ENCODE measurements at places on chromosomes 5 and 9. TPM values are rescaled to one million over a fixed set of nuclear protein-coding genes. Genes with fewer than 3 reads are reported as not detected.
A peak's percentile ranks its signal among the peaks of the same experiment; 100 is the strongest.

KIF4B gene
- under 0.01 TPM for total RNA-seq

DNA sequence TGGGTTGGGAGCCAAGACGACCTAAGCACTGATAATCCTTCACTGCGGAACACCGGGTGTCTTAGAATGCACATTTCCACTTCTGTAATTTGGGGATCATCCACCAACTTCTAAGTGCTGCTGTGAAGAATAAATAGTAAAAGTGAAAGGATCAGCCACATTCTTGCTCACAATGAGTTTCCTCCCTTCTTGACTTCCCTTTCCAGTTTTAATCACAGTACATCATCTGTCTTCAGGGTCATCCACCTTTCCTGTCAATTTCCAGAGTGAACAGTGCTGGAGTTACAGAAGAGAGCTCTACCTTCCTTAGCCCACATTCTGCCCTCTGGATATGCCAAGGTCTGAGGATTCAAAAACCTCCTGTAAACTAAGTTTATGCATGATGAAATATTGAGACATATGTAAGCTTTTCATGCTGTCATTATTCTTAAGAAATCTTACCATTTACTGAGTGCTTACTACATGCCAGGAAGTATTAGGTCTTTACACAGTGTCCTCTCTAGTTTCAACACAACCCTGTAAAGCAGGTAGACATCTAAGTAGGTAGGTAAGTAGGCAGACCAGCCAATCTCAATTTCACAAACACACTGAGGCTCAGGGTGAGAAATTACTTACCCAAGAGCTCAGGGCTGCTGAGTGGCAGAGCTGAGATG is 105.2 kb downstream of the CDK5RAP2 start:
- peaks cover 5% of the 10 kb centered on the region for H3K36me3 ChIP-seq
- H3K27me3 ChIP-seq = no peaks in the 10 kb centered on the region
- no peak overlapping the region for H3K4me3 ChIP-seq
- DNase-seq = peak; percentile 22

- H3K4me1 ChIP-seq = peaks cover 50% of the 10 kb centered on the region
- H3K4me3 ChIP-seq = no peak overlapping the region
- H3K27me3 ChIP-seq = no peaks in the 10 kb centered on the region
- peaks cover 3% of the 10 kb centered on the region for H3K36me3 ChIP-seq
These were observed 118.9 kb downstream of the TRIO start for GRCh38 chr5:14261856-14262611.

DBH gene
- total RNA-seq = not detected

- H3K27me3 ChIP-seq = no peaks in the 10 kb centered on the region
- peaks cover 6% of the 10 kb centered on the region for H3K4me1 ChIP-seq
- no peak overlapping the region for H3K27ac ChIP-seq
- H3K36me3 ChIP-seq = no peaks in the 10 kb centered on the region
- H3K4me3 ChIP-seq = no peak overlapping the region
These were observed 14.5 kb upstream of the AUH start for GRCh38 chr9:91376239-91376638.

MAN1B1 gene
- total RNA-seq = 28.7 TPM

- H3K27ac ChIP-seq = no peak overlapping the region
- no peaks in the 10 kb centered on the region for H3K4me1 ChIP-seq
- H3K36me3 ChIP-seq = no peaks in the 10 kb centered on the region
- DNase-seq = no peak
These were observed 69.7 kb upstream of the SH3GL2 start for GRCh38 chr9:17509151-17509550.

- no peaks in the 10 kb centered on the region for H3K4me1 ChIP-seq
- H3K27me3 ChIP-seq = no peaks in the 10 kb centered on the region
- no peak overlapping the region for H3K27ac ChIP-seq
- no peak overlapping the region for H3K4me3 ChIP-seq
These were observed 29.4 kb downstream of the ZCCHC7 start for GRCh38 chr9:37149666-37150308.

DNA sequence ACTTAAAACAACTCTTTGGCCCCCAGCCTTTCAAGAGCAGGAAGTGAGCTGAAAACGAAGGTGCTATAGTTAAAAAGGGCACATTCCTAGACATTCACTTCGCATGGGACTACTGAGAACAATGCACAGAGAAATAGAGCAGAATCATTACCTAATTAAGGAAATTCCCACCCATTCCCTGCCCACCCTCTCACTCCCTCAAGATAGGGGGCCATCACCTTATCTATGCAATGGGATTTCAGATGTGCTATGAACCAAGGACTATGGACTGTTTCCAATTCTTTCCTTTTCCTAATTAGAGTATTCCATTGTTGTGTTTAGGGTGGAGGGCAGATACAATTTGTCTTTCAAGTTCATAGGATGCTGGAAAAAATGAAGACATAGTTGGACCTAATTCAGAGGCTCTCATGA is 476.8 kb downstream of the CETN3 start:
- no peaks in the 10 kb centered on the region for H3K4me1 ChIP-seq
- H3K4me3 ChIP-seq = no peak overlapping the region

DNA sequence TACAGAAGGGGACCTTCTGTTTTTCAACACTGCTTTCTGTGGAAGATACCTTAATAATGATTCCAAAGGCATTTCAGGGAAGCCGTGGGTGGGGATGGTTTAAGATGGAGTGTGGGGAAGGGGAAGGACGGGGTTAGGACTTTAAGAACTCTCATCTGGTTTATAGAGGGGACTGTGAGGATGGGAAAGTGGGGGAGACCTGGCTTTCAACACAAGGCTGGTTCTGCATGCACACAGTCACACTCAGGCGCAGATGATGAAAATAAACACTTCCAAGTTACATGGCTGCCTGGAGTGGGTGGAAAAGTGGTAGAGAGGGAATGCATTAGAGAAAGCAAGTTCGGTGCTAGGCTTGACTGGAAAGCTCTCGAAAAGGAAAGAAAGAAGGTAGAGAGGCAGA is 4.9 kb downstream of the MSANTD3 start:
- no peak overlapping the region for H3K4me3 ChIP-seq
- H3K4me1 ChIP-seq = peaks cover 22% of the 10 kb centered on the region
- DNase-seq = peak; percentile 35

GRCh38 chr5:77770293-77771005 is 5.7 kb downstream of the TBCA start:
- peak; percentile 27 for DNase-seq
- H3K27me3 ChIP-seq = no peaks in the 10 kb centered on the region
- H3K4me1 ChIP-seq = peaks cover 6% of the 10 kb centered on the region
- H3K36me3 ChIP-seq = peaks cover 5% of the 10 kb centered on the region
- no peak overlapping the region for H3K27ac ChIP-seq

- peaks cover 7% of the 10 kb centered on the region for H3K4me1 ChIP-seq
- no peak overlapping the region for H3K4me3 ChIP-seq
- DNase-seq = peak; percentile 55
- no peak overlapping the region for H3K27ac ChIP-seq
- H3K27me3 ChIP-seq = no peaks in the 10 kb centered on the region
These were observed 37.4 kb downstream of the SNX24 start for GRCh38 chr5:122882831-122883230.

- H3K27me3 ChIP-seq = no peaks in the 10 kb centered on the region
- H3K4me3 ChIP-seq = no peak overlapping the region
- no peak overlapping the region for H3K27ac ChIP-seq
- H3K4me1 ChIP-seq = peaks cover 15% of the 10 kb centered on the region
These were observed 77.9 kb downstream of the GLIS3 start for GRCh38 chr9:4221931-4222330.

DNA sequence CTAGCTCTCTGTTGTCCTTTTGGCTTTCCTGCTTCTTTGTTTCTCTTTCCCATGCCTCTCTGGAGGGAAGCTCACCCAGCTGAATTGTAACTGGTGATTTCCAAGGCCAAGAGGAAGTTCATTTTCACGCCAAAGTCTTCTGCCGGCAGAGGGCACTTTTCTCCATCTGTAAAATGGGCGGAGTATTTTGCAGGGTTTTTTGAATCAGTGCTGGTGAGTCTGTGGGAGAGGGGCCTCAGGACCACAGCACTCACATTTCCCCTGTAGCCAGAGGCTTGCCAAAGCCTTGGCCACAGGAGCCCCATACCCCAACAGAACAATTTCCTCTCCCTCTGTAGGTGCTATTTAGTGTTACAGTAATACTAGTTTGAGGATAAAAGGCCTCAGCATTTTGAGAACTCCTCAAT is 42.3 kb upstream of the MATR3 start:
- no peak overlapping the region for H3K4me3 ChIP-seq
- H3K27me3 ChIP-seq = no peaks in the 10 kb centered on the region
- no peak overlapping the region for H3K27ac ChIP-seq
- peaks cover 3% of the 10 kb centered on the region for H3K4me1 ChIP-seq

GRCh38 chr5:138986186-138986800 is 111.2 kb upstream of the LRRTM2 start:
- DNase-seq = no peak
- no peaks in the 10 kb centered on the region for H3K36me3 ChIP-seq
- H3K27me3 ChIP-seq = no peaks in the 10 kb centered on the region
- no peak overlapping the region for H3K27ac ChIP-seq
- H3K4me3 ChIP-seq = no peak overlapping the region

OSTF1 gene
- 41.6 TPM for total RNA-seq

GRCh38 chr5:60972231-60972630 is 27.2 kb downstream of the NDUFAF2 start:
- no peaks in the 10 kb centered on the region for H3K27me3 ChIP-seq
- no peak overlapping the region for H3K4me3 ChIP-seq
- no peaks in the 10 kb centered on the region for H3K36me3 ChIP-seq
- H3K4me1 ChIP-seq = no peaks in the 10 kb centered on the region
- DNase-seq = no peak
- no peak overlapping the region for H3K27ac ChIP-seq

ELOVL7 gene
- total RNA-seq = 0.18 TPM

DNA sequence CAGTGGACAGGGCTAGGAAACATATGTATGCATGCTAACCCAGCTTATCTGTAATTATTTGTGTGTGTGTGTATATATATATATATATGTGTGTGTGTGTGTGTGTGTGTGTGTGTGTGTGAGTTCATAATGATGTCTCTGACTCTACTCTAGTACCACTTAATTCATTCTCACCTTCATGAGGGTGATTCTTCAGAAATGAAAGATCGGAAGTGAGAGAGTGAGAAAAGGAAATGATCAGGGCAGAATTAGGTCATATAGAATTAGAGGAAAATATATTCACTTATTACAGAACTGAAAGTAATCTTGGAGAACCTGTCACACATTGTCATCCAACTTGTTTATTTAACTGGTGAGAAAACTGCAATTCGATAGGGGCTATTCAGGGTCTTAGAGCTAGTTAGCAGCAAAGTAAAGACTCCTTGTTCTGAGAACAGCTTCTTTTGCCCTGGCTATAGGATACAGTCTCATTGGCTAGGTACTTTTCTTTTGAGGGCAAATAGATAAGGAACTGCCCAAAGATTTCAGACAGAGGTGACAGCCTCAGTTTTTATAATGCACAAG is 58.8 kb downstream of the C9orf153 start:
- no peaks in the 10 kb centered on the region for H3K4me1 ChIP-seq
- H3K36me3 ChIP-seq = no peaks in the 10 kb centered on the region
- no peak for DNase-seq
- peaks cover 7% of the 10 kb centered on the region for H3K27me3 ChIP-seq

- H3K27ac ChIP-seq = peak overlapping the region; percentile 45
- no peak overlapping the region for H3K4me3 ChIP-seq
- peaks cover 7% of the 10 kb centered on the region for H3K4me1 ChIP-seq
- DNase-seq = no peak
- H3K27me3 ChIP-seq = no peaks in the 10 kb centered on the region
- no peaks in the 10 kb centered on the region for H3K36me3 ChIP-seq
These were observed 74.3 kb upstream of the KLF9 start for GRCh38 chr9:70488793-70489105.

GRCh38 chr9:24487946-24488345 is 57.8 kb downstream of the IZUMO3 start:
- no peaks in the 10 kb centered on the region for H3K4me1 ChIP-seq
- no peak for DNase-seq
- H3K4me3 ChIP-seq = no peak overlapping the region

- H3K27ac ChIP-seq = no peak overlapping the region
- H3K36me3 ChIP-seq = no peaks in the 10 kb centered on the region
- peaks cover 2% of the 10 kb centered on the region for H3K4me1 ChIP-seq
- H3K27me3 ChIP-seq = no peaks in the 10 kb centered on the region
These were observed 42.5 kb downstream of the TMEM167A start for GRCh38 chr5:83034528-83035207.

DNA sequence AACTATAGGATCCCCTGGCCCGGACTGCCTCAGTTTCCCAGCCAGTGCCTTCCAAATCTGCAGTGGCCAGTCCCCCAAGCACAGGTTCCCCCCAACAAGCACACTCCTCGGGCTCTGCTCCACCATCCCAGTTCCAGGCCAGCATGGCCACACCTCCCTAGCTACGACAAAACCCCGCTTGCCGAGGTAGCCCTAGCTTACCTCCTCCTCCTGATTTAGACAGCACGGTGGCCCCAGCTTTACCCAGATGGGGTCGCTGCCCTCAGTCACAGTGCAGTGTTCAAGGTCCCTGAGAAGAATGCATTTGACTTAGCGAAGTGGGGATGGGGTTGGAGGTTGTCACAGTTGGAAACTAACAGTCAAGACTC is 40.8 kb upstream of the GARNL3 start:
- peak overlapping the region; percentile 85 for H3K4me3 ChIP-seq
- peaks cover 29% of the 10 kb centered on the region for H3K27me3 ChIP-seq
- no peaks in the 10 kb centered on the region for H3K4me1 ChIP-seq
- no peak for DNase-seq
- no peak overlapping the region for H3K27ac ChIP-seq

DNA sequence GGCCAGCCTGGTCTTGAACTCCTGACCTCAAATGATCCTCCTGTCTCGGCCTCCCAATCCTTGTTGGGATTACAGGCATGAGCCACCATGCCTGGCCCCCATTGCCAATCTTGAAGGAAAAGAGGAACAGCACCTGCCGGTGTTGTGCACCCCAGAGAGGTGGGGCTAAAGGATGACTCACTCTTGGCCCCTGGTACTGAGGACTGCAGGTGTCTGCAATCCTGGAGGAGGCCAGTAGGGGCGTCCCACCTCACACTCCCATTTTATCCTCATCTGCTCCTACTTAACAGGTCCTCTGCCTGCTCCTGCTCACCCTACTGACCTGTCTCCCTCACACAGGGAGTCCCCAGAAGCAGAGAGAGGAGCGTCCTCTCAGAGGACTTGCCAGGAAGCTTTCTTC is 390.4 kb downstream of the ARHGEF28 start:
- no peaks in the 10 kb centered on the region for H3K4me1 ChIP-seq

- no peak overlapping the region for H3K4me3 ChIP-seq
- no peaks in the 10 kb centered on the region for H3K27me3 ChIP-seq
- no peak for DNase-seq
- no peak overlapping the region for H3K27ac ChIP-seq
- no peaks in the 10 kb centered on the region for H3K36me3 ChIP-seq
These were observed 100.7 kb downstream of the ARHGEF28 start for GRCh38 chr5:73726606-73727231.

GADD45G gene
- total RNA-seq = not detected

EQTN gene
- not detected for total RNA-seq

GRCh38 chr9:80516679-80517078 is 944.9 kb downstream of the TLE4 start:
- H3K27ac ChIP-seq = no peak overlapping the region
- no peaks in the 10 kb centered on the region for H3K27me3 ChIP-seq
- DNase-seq = no peak
- H3K4me1 ChIP-seq = no peaks in the 10 kb centered on the region
- H3K4me3 ChIP-seq = no peak overlapping the region

DNA sequence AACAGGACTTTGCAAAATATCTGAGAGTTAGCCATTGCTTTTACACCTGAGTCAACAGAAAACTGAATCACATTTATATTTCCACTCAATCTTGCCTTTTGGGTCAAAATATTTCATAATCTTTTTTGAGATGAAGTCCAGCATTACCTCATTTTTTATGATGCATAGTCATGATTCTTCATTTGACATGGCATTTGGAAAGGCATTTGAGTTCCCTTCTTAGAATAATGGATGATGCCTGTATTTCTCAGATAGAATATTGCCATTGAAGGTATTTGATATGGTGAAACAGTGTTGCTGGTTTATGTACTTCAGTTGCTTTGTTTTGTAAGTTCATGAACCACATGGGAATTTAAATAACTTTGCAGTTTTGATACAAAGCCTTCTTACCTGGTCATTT is 180.4 kb downstream of the PRR16 start:
- H3K27me3 ChIP-seq = no peaks in the 10 kb centered on the region
- H3K4me1 ChIP-seq = peaks cover 2% of the 10 kb centered on the region
- no peaks in the 10 kb centered on the region for H3K36me3 ChIP-seq
- no peak overlapping the region for H3K27ac ChIP-seq
- no peak overlapping the region for H3K4me3 ChIP-seq

All from IMR-90 (cell line).